ENCODE measurements at places on chromosomes 1 and 21.

DNA sequence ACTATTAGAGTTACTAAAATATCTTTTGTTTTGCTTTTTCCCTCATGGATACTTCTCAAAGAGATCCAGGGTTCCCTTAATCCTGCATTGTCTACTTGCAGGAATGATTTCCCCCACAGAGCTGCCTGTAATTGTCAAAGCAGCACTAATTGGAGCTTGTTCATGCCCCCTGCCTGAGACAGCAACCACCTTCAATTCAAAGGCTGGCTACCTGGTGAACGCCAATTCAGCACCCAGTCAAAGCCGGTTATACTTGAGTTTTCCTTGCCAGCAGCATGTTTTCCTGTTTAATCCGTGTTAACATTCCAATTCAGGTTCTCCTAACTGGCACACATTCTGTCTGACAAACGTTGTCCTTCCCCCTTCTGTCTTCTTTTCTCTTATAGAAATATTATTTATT, 382.9 kb downstream of the NTNG1 start:
- no peak for DNase-seq

DNA sequence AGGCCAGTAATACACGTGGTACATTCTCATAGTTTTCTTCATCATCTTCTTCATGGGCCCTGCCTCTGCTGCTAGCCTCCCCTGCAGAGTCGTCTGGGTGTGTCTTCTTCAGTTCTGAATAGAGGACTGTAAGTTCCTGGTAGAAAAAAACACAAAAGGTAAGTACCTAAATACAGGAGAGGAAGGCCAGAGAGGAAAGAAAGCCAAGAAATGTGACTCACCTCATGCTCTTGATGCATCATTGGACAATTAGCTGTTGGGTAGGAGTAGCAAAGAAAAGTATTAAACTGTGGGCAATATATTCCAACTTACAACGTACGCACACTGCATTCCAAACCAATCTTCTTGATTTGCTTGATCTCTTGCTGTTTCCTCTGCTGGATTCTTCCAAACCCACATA, 21.8 kb downstream of the FCRL3 start:
- DNase-seq, result no peak

- DNase-seq, result no peak
These were observed 49.2 kb upstream of the FAM20B start for GRCh38 chr1:178976541-178976940.

GRCh38 chr1:18681423-18681835, 50.8 kb downstream of the PAX7 start:
- no peak for DNase-seq

DNA sequence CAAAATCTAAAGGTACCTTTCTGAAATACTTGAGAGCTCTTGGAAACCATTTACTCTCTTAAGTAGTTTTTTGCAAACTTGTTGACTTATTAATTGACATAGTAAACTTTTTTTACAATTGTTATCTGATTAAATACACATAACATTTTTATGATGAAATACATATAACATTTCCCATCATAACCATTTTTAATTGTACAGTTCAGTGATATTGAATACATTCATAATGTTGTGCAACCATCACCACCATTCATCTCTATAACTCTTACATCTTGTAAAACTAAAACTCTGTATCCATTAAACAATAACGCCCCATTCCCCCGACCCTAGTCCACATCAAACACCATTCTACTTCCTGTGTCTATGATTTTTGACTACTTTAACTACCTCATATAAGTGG, 95.7 kb upstream of the ZNF648 start:
- DNase-seq, result no peak

DNA sequence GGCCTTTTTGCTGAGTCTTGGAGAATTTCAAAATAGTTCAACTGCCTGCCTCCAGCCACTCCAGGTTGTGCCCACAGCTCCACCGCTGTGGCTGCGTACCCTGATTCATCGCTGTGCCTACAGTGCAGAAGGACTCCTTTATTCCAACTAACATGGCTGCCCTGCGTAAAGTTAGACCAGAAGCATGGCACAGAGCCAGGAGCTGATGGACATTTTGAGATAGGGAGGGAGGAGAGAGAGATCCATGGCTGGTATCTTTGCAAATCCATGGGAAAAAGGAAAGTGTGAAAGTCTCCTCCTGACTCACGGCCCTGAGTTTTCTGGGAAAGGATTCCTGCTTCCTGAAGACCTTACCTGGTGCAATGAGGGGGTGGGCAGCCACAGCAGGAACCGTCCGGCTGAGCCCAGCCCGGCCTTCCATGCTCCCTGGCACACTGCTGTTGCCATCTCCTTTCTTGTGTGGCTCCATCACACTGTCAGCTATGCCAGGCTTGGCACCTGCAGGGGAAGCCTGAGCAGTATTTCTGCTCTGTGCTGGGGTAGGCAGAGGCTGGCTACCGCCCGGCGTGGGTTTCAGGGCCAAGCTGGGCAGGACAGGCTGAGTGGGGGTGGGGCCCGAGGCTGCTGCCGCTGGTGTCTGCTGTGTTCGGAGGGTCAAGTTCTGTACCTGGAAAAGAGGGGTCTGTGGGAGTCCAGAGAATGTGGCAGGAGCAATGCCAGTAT, 46.0 kb upstream of the A3GALT2 start:
- DNase-seq, result no peak

DNA sequence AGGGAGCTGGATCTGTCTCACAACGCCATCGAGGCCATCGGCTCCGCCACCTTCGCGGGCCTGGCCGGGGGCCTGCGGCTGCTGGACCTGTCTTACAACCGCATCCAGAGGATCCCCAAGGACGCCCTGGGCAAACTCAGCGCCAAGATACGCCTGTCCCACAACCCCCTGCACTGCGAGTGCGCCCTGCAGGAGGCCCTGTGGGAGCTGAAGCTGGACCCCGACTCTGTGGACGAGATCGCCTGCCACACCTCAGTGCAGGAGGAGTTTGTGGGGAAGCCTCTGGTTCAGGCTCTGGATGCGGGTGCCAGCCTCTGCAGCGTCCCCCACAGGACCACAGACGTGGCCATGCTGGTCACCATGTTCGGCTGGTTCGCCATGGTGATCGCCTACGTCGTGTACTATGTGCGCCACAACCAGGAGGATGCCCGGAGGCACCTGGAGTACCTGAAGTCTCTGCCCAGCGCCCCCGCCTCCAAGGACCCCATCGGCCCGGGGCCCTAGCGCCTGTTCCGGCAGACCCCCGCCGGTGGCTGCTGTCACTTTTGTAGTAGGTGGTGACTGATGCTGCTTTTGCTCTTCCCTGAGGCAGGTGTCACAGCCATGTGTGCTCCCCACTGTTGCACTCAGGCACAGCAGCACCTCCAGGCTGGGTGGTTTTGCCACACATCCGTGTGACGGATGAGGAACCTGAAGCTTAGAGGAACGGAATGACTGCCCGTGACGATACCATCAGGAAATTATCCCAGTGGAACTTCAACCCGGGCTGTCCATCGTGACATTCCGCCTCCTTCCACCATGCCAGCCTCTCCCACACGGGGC, 1.8 kb downstream of the LRRC3 start:
- DNase-seq, result no peak

- DNase-seq, result no peak
These were observed 34.9 kb downstream of the ARID1A start for GRCh38 chr1:26730695-26731094.

DNA sequence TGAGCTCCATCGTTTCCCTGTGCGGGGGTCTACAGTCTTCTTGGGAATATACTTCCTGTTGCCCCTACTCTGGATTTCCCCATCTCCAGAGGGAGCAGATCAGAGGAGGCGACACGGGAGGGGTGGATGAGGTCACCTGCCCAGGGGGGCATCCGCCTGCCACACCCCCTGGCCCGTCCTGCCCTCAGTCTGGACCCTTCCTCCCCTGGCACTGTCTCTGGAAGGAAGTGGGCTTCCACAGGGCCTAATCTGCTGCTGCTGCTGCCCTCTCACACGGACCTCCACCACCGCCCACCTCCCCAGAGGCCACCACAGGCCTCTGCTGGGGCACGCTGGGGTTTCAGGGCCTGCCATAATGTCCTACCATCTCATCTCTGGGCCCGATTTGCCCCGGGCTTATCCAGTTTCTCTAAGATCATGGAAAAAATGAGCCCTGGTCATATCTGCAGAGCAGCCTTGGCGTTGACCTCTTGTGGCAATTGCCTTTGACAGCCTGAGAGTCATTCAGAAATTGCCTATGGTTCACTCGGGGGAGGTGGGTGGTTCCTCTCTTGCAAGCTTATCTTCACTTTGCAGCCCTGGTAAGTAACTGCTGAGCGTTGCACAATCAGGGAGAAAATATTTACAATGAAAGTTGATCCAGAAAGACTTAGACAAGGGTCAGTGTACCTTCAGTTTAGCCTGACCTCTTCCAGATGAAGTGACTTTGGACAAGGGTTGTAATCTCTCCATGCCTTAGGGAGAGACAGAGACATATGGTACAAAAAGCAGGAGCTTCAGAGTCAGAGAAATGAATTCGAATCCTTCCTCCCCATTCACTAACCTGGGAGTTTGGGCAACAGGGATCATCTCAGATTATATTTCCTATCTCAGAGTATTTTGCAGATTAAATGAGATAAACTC, 252.4 kb downstream of the TOMM20 start:
- DNase-seq, result no peak

DNA sequence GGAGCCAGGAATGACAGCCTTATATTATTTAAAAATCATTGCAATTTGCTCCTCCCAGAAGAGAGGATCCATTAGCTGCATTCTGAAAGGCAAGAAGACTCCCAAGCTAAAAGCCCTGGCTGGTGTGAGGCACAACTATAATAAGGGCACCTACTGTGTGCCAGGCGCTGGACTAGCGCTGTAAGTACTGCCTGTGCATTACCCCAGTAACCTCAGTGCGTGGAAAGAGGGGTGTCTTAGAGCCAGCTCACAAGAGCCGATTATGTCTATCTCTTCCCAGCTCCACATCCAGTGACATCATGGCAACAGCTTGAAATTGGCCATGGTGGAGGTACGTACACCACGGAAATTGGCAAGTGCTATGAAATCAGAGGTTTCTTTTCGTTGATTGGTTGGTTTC, 141.7 kb upstream of the IRF2BP2 start:
- DNase-seq, result no peak

DNA sequence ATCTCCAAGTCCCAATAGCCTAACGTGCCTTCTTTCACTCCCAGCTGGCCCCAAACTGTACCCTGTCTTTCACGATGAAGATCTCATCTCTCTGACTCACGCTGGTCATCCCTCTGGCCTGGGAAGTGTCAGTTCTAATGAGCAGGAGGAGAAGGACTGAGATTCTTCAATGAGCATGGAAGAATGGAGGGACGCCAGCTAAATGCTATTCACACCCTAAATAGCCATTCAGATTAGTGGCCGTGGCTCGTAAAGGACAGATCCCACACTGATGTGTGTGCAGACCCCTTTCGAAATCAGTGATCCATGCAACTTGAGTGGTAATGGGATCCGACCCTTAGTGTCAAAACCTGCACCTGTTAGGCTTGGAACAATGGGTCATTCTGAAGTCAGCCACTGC, 75.9 kb upstream of the SMYD2 start:
- DNase-seq, result no peak

DNA sequence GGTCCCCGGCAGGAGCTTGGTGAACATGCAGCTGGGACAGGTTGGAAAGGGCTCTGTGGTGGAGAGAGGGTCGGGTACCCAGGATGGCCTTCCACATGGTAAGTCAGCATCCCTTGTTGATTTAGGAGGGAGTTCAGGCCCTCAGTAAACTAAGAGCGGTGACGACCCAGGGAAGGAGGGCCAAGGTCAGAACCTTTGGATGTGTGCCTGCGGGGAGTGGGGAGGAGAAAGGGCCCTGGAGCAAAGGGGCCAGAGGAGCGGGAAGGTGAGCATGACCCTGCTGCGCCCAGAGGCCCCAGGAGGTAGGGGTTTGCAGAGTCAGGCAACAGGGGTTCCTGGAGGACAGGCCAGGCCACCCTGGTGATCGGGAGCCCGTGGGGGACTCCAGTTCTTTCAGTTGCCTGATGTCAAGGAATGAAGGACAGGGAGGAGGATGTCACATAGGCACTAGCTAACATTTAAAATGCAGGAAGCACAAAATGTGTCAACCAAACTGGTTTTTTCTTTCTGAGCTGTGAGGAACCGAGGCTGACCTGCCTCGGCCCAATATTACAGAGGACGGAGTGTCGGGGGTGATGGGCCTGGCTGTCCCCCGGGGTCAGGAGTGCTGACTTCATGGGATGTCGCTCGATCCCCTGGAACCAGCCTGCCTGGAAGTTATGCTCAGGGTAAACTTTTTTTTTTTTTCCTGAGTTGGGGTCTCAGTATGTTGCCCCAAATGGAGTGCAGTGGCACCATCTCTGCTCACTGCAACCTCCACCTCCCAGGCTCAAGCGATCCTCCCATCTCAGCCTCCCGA, 117.4 kb upstream of the SLC45A1 start:
- no peak for DNase-seq

DNA sequence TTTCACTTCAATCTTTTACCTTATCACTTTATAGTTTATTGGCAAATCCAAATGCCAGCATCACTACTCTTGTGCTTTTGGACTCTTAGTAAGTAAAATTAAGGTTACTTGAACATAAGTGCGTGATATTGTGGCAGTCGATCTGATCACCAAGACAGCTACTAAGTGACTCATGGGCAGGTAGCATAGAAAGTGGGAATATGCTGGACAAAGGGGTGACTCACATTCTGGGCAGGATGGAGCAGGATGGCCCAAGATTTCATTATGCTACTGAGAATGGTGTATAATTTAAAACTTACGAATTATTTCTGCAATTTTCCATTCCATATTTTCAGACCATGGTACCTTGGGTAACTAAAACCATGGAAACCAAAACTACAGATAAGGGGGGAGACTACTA, 120.2 kb downstream of the ROR1 start:
- DNase-seq, result no peak

DNA sequence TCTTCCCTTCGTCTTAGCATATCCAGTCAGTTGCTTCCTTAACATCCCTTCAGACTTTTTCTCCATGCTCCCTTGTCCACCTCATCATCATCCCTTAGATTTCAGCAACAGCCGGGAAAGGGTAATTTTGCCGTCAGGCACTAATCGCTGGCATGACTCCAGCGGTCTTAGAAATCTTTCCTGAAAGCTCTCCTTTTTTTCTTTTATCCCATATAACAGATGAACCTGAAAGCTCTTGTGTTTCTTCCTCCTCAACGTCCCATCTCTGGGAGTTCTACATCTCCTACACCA, 10.4 kb upstream of the BOLA1 start:
- DNase-seq, result no peak

- DNase-seq, result no peak
These were observed 12.3 kb upstream of the SLC30A10 start for GRCh38 chr1:219940707-219941106.

- DNase-seq, result no peak
These were observed 61.3 kb downstream of the SLC66A1 start for GRCh38 chr1:19373211-19374082.
